ENCODE measurements at places on chromosomes 6 and 20.

- no peak for DNase-seq
These were observed 255.5 kb downstream of the KIF16B start for GRCh38 chr20:16317445-16318362.

GRCh38 chr6:144928847-144929246 is 643.7 kb downstream of the UTRN start:
- DNase-seq: no peak

GRCh38 chr6:143026696-143027449 is 33.8 kb upstream of the AIG1 start:
- peak; percentile 44 for DNase-seq

- DNase-seq: no peak
These were observed 463 bp downstream of the RPS21 start for GRCh38 chr20:62387219-62387913.

GRCh38 chr20:53911301-53911700 is 159.1 kb downstream of the BCAS1 start:
- DNase-seq: no peak

DNA sequence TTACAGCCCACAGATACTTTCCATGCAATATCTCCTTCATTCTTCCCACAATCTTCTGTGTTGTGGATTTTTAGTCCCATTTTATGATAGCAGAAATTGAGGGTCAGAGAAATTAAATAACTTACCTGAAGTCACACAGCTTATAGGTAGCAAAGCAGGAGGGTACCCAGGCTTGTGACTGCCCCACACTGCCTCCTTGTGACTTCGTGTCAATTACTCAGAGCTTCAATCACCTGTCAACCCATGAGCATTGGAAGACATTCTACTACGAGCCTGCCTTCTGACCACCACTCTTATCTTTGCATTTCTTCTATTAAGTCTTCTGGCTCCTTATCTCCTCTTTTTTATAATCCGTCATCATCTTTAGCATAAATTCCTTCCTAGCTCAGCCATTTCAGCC is 71.6 kb upstream of the NRSN1 start:
- DNase-seq: no peak

DNA sequence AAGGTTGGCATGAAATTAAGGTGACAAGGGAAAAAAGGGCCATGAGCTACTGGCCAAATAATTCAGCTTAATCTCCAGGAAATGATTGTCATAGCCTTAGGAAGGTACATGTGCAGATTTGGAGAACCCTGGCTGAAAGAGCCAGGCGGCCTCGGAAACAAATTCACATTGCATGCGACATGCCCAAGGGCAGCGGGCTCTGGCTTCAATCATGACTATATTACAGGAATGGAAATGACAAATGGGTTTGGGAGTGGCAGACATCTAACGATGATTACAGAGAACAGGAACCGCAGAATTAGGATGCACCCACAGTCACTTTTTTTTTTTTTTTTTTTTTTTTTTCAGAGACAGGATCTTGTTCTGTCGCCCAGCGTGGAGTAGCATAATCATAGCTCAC is 112.4 kb upstream of the SALL4 start:
- DNase-seq: no peak

DNA sequence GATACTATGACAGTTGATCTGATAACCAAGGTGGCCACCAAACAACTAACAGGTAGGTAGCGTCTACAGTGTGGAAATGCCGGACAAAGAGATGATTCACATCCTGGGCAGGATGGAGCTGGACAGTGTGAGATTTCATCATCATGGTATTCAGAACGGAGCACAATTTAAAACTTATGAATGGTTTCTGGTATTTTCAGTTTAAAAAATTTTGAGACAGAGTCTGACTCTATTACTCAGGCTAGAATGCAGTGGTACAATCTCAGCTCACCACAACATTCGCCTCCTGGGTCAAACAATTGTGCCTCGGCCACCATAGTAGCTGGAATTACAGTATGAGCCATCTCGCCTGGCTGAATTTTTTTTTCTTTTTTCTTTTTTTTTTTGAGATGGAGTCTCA is 43.8 kb downstream of the CEP57L1 start:
- DNase-seq: no peak
